ENCODE measurements at places on chromosomes 13 and 19.
A peak's percentile ranks its signal among the peaks of the same experiment; 100 is the strongest.

- no peaks in the 10 kb centered on the region for H3K27me3 ChIP-seq
- DNase-seq: peak; percentile 30
- H3K4me3 ChIP-seq: no peak overlapping the region
- H3K36me3 ChIP-seq: peaks cover 66% of the 10 kb centered on the region
- H3K27ac ChIP-seq: peak overlapping the region; percentile 81
These were observed 46.0 kb downstream of the SAE1 start for GRCh38 chr19:47176627-47177090.

DNA sequence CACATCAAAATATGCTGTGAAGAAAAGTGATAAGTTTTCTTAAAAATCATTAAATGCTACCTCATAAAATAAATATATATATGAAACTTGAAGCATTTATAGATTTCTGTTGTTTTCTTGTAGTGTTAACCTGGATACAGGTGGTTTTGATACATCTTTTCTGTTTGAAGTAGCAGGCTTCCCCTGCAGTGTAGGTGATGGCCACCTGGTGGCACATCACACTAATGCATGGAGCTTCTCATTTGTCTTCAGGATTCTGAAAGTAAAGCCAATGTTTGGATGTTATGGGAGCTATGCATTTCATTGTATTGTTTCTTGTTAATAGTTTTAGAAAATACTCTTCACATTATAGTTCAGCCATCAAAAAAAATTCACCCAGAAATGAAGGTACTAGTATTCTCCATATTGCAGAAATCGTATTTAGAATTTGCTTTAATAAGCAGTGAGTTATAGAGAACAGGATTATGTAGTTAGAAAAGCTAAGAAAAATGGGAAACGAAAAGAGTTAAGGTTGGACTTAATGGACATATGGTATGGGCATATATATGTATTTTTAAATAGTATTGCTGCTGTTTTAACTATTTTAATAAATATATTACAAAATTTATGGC is 18.7 kb downstream of the GPR180 start:
- H3K36me3 ChIP-seq: peaks cover 33% of the 10 kb centered on the region
- no peaks in the 10 kb centered on the region for H3K27me3 ChIP-seq
- peak; percentile 42 for DNase-seq

GRCh38 chr13:36965767-36966166 is 33.4 kb downstream of the ALG5 start:
- H3K36me3 ChIP-seq: peaks cover 41% of the 10 kb centered on the region
- no peaks in the 10 kb centered on the region for H3K27me3 ChIP-seq
- peak overlapping the region; percentile 33 for H3K27ac ChIP-seq
- no peak overlapping the region for H3K4me3 ChIP-seq
- no peak for DNase-seq

DNA sequence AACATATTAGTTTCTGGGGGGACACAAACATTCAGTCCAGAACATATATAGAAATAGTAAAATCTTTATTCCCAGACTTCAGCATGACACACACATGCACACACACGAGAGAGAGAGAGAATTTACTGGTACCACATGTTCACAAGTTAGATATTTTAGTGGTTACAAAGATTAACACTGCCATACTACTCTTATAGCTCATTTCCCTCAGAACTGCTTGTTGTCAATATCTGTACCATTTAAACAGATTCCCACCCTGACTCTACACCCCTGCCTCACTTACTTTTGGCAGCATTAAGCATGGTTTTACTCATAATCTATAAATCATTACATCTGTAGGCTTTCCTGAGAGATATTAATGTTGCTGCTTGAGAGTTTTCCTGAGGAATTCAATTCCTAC is 524.7 kb upstream of the HTR2A start:
- H3K4me3 ChIP-seq: no peak overlapping the region
- no peak for DNase-seq
- H3K36me3 ChIP-seq: no peaks in the 10 kb centered on the region
- no peaks in the 10 kb centered on the region for H3K27me3 ChIP-seq
- no peak overlapping the region for H3K27ac ChIP-seq
- H3K4me1 ChIP-seq: no peaks in the 10 kb centered on the region

DNA sequence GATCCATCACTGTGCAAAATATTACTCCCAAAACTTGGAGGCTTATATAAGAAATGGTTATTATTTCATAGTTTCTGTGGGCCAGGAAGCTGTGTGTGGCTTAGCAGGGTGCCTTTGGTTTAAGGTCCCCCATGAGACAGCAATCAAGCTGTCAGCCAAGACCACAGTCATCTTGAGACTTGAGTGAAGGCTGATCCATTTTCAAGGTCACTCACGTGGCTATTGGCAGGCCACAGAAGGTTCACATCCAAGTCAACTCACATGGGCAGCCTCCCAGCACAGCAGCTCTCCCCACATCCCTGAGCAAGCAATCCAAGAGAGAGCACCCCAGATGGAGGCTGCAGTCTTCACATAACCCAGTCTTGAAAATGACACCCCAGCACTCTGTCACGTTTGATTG is 537.4 kb downstream of the MYO16 start:
- H3K36me3 ChIP-seq: no peaks in the 10 kb centered on the region
- DNase-seq: no peak
- H3K27ac ChIP-seq: no peak overlapping the region
- no peak overlapping the region for H3K4me3 ChIP-seq
- peaks cover 7% of the 10 kb centered on the region for H3K27me3 ChIP-seq
- peaks cover 16% of the 10 kb centered on the region for H3K4me1 ChIP-seq

DNA sequence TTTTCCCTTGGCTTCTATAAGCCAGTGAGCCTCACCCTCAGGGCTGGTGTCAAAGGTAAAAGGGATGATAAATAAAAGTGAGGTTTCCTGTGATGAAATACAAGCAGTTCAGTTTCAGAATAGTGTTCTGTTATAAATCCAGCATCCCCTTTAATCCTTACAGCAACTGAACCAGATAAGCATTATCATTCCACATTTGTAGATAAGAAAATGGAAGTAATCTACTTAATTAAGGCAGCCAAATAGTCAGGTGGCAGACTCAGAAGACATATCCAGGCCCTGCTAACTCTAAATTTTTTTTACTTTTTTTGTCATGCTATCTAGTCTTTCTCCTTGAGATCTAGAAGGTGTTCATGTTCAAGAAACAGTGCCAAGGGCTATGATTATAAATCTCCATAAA is 99.4 kb upstream of the SOX21 start:
- H3K4me1 ChIP-seq: no peaks in the 10 kb centered on the region
- DNase-seq: no peak
- H3K27ac ChIP-seq: no peak overlapping the region
- no peak overlapping the region for H3K4me3 ChIP-seq

DNA sequence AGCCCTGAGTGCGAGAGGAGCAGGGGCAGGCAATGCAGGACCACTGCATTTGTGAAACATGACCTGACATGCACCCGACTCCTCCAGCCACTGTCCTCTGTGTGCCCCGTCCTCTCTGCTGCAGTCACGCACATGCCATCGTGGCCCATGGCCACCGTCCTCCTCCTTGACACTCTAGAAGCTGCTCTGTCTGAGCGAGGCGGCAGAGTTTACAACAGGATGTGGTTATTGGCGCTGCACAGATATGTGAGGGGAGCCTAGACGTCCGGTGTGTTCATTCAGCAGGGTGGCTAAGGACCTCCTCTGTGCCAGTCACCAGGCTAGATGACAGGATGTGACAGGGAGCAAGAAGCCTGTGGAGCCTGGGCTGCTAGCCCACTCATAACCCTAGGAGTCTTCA is 277.8 kb downstream of the FOXO1 start:
- H3K27ac ChIP-seq: peak overlapping the region; percentile 90
- peak; percentile 92 for DNase-seq
- no peaks in the 10 kb centered on the region for H3K27me3 ChIP-seq
- peak overlapping the region; percentile 70 for H3K4me3 ChIP-seq

DNA sequence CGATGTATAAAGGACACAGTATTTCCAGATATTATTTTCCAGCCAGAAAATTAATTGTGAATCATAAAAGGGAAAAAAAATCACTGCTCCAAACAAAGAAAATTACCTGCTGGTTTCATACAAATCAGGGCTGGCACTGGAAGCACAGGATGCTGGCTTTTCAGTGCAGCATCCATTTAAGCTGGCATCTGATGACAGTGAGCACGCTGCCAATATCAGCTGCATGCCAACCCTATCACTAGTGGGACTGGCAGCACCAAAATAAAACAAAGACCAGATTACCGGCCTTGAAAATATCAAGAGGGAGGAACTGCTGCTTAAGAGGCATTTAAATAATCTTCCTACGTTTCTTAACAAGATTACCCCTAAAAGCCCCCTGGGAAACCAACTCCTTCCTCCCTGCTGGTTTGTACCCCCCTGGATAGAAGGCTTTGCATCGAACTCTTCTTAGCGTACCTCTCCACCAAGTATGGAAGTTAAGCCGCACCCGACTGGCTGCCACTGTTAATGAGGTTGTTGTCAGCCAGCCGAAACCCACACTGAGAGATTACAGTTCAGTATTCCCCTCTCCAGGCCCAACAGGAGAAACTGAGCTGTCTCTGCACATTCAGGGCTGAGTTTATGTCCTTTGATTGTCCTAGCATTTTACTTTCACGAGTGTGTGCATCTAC is 257.8 kb downstream of the EFNB2 start:
- H3K27ac ChIP-seq: no peak overlapping the region
- H3K4me3 ChIP-seq: no peak overlapping the region
- DNase-seq: no peak
- no peaks in the 10 kb centered on the region for H3K27me3 ChIP-seq
- no peaks in the 10 kb centered on the region for H3K36me3 ChIP-seq

DNA sequence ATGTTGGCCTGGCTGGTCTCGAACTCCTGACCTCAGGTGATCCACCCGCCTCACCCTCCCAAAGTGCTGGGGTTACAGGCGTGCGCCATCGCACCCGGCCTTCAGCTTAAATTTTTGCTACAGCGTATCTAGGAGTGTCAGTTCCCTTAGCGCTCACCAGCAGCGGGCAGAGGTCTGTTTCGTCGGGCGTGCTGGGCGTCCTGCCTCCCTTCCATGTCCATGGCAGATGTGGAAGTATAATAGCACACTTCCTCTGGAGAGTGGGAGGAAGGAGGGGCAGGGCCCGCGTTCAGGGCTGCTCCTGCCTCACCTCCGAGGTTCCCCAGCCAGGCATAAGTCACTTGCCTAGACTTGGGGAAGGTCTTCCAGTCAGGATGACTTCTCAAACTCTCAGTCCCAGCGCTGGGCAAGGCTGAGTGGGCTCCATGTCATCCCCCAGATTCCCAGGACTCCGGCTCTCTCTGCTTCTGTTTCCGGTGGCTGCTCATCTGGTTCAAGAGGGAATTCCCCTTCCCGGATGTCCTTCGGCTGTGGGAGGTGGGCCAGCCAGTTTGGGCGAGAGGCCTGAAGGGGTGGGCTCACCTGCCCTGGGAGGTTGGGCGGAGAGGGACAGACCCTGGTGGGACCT is 9.5 kb downstream of the IL4I1 start:
- no peak overlapping the region for H3K27ac ChIP-seq
- no peak for DNase-seq
- peaks cover 26% of the 10 kb centered on the region for H3K36me3 ChIP-seq
- H3K4me3 ChIP-seq: no peak overlapping the region
- H3K4me1 ChIP-seq: peaks cover 18% of the 10 kb centered on the region

DNA sequence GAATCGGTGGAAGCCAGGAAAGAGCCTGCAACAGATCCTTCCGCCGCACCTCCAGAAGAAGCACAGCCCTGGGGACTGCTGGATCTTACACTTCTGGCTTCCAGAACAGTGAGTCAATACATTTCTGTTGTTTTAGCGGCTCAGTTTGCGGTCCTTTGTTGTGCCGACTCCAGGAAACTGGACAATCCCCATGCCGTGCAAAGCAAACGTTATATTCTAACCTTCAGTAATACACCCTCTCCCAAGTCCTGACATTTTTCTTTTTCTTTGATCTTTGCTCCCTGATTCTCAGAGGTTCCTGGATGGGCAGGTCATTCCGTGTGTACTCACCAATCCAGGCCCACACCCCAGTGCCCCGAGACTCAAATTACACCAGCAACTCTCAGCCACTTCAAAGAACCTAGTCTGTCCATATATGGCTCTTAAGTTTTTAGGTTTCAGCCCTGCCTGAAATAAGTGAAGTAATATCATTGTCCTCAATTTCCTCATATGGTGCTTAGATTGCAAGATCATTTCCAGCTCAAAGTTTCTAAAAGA is 387.1 kb upstream of the SGCG start:
- no peaks in the 10 kb centered on the region for H3K4me1 ChIP-seq
- DNase-seq: no peak
- H3K27me3 ChIP-seq: peaks cover 6% of the 10 kb centered on the region
- H3K27ac ChIP-seq: no peak overlapping the region
- H3K36me3 ChIP-seq: no peaks in the 10 kb centered on the region
- no peak overlapping the region for H3K4me3 ChIP-seq

DNA sequence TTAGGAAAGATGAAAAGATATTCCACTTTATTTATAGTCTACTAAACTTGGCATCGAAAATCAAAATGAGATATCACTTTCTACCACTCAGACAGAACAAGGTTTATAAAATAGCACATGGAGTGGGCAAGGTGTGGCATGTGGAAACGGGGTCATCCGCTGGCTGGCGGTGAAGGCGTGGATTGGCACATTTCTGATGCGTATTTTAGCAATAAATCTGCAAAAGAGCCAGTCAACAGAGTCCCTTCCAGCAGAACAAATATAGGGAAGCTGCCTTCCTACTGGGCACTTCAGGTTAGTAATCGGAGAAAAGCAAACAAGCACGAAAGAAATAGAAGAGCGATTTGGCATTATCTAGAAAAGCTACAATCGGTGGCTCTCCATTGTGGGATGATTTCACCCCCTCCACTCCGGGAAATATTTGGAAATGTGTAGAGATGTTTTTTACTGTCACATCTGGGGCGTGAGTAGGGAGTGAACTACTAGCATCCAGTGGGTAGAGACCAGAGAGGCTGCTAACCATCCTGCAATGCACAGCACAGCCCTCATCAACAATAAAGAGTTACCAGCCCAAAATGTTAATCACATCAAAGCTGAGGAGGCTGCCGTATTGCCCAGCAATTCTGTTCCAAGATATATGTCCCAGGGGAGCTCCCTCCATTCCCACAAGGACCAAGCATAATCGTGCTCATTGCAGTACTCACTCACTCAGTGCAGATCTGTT is 116.1 kb upstream of the PEG3 start:
- H3K27ac ChIP-seq: no peak overlapping the region
- no peaks in the 10 kb centered on the region for H3K4me1 ChIP-seq
- DNase-seq: no peak
- H3K27me3 ChIP-seq: no peaks in the 10 kb centered on the region
- no peaks in the 10 kb centered on the region for H3K36me3 ChIP-seq

DNA sequence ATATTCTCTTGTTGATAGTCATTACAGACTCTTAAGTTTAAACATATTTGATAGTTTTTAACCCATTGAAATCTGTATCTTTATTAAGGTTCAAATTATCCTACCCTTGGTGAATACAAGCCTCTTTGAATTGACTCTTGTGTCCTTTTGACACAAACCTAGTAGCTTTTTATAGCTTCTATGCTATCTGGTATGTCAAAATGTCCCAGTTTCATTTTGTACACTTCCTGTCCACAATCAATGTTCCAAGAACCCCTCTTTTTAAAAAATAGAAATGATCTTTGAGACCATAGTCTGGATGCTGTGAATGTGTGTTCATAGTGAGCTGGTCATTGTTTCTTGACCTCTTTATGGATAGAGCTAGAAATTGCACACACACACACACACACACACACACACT is 39.2 kb upstream of the FGF14 start:
- H3K4me3 ChIP-seq: no peak overlapping the region
- H3K36me3 ChIP-seq: no peaks in the 10 kb centered on the region
- H3K4me1 ChIP-seq: no peaks in the 10 kb centered on the region
- H3K27me3 ChIP-seq: peaks cover 2% of the 10 kb centered on the region
- no peak for DNase-seq

- no peak overlapping the region for H3K27ac ChIP-seq
- no peaks in the 10 kb centered on the region for H3K36me3 ChIP-seq
- H3K4me1 ChIP-seq: peaks cover 3% of the 10 kb centered on the region
- H3K27me3 ChIP-seq: peaks cover 12% of the 10 kb centered on the region
These were observed 17.8 kb upstream of the IGLON5 start for GRCh38 chr19:51293571-51294210.
